ENCODE measurements at places on chromosomes 5 and 9. TPM values are rescaled to one million over a fixed set of nuclear protein-coding genes. Genes with fewer than 3 reads are reported as not detected.

DNA sequence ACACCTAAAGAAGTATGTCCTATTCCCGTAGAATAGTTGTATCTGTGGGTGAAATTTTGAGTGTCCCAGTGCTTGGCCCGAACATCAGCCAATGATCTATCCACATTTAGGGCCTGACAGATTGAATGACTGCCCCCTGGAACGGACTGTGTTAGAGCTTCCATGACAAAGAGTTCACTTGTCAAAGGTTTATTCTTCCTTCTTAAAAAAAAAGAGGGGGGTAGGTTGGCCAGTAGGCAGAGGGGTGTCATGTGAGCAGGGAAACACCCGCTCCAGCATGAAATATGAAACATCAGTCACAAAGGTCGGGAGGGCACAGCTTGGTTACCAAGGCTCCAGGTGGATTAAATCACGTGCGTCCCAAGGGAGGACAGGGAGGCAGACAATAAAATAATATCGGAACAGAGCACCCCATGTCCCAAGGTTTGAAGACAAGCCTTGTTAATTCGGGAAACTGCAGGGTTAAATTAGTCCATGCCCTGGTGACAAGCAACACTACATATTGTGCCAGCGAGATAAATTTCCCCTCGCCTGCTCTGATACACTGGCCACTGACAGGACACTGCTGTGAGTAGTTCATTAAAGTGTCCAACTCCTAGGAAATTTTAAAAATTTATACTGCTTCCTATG lies 401.2 kb downstream of the IRX1 start:
- H3K4me3 ChIP-seq, result no peak overlapping the region
- H3K27me3 ChIP-seq, result no peaks in the 10 kb centered on the region
- no peak for DNase-seq
- H3K4me1 ChIP-seq, result no peaks in the 10 kb centered on the region
- H3K36me3 ChIP-seq, result no peaks in the 10 kb centered on the region

- H3K4me3 ChIP-seq, result no peak overlapping the region
- no peaks in the 10 kb centered on the region for H3K4me1 ChIP-seq
- no peaks in the 10 kb centered on the region for H3K27me3 ChIP-seq
- no peak for DNase-seq
- H3K27ac ChIP-seq, result no peak overlapping the region
Measured at GRCh38 chr9:29822458-29822857, 2249.2 kb upstream of the C9orf72 start.

The SERF1A gene
- total RNA-seq, result 15.1 TPM

The STING1 gene
- total RNA-seq, result 29.4 TPM

DNA sequence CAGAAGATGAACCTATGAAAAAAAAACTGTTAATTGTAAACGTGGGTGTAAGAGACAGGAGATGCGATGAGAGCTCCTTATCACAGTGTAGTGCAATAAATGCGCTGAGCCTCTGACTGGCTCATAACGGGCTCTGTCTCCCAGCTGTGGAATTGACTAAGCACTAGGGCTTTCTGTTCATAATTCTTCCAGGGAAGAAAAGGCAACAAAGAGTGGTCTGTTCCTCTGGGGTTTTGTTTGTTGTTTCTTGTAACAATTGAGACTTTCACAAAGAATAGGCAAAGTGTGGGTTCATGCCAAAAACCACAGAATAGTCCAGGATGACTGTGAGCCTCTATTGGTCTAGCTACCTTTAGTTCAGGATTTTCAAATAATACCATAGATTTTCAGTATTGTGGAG lies 39.4 kb downstream of the UBE2QL1 start:
- H3K27me3 ChIP-seq, result peaks cover 6% of the 10 kb centered on the region
- no peak for DNase-seq
- no peaks in the 10 kb centered on the region for H3K36me3 ChIP-seq
- H3K4me3 ChIP-seq, result no peak overlapping the region

GRCh38 chr5:126878634-126879033 lies 101.7 kb downstream of the LMNB1 start:
- H3K36me3 ChIP-seq, result no peaks in the 10 kb centered on the region
- no peak overlapping the region for H3K27ac ChIP-seq
- no peak for DNase-seq

DNA sequence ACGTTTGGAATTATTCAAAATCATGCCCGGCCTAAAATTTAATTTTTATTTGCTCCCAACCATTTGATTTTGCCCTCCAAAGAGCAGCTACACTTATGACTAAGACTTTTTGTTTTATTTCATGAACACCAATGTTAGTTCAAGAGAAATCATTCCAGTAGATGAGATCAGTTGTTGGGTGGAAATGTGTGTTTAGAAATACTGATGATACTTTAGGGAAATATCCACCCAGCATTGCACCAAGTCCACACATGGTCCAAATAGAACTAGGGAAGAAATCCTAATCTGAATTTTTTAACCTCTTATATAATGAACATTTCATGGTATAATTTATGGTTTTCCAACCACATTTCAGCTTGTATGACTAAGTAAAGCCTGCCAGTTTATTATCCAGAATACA lies 28.3 kb upstream of the GOLPH3 start:
- H3K27ac ChIP-seq, result no peak overlapping the region
- no peaks in the 10 kb centered on the region for H3K27me3 ChIP-seq
- no peaks in the 10 kb centered on the region for H3K36me3 ChIP-seq
- no peaks in the 10 kb centered on the region for H3K4me1 ChIP-seq
- H3K4me3 ChIP-seq, result no peak overlapping the region

DNA sequence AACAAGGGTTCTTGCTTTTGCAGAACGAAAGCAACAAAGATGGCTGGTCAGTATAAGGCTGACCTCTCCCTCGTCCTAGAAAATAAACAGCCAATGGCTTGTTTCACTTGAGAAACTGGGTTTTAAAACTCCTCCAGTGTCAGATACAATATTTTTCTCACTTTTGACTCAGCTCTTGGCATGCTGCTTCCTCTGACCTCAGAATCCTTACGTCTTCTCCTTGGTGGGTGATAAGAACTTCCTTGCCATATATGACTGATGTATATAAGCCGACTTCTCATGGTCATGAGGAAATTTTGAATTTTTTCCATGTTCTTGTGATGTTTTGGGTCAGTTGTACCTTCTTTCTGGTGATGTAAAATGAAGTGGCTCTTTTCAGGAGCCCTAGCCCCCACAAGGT lies 3.8 kb downstream of the ZNF618 start:
- H3K4me1 ChIP-seq, result peaks cover 22% of the 10 kb centered on the region
- no peaks in the 10 kb centered on the region for H3K27me3 ChIP-seq
- no peaks in the 10 kb centered on the region for H3K36me3 ChIP-seq
- DNase-seq, result no peak
- no peak overlapping the region for H3K27ac ChIP-seq

DNA sequence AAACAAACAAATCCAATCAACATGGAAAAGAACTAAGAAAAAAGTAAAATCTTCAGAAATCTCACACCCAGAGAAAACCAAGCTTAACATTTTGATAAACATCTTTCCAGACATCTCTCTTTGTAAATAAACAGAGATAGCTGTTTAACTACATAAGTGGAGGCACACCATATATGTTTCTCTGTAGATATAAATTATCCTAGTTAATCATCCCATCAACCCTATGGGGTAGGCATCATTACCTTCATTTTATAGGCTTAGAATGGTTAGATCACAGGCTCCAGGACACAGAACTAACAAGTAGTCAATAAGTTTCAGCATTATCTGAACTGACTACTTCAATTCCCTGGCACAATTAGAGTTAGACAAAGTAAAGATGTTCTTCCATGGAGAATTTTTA lies 22.4 kb upstream of the NDFIP1 start:
- no peak for DNase-seq
- no peaks in the 10 kb centered on the region for H3K4me1 ChIP-seq
- H3K36me3 ChIP-seq, result no peaks in the 10 kb centered on the region

DNA sequence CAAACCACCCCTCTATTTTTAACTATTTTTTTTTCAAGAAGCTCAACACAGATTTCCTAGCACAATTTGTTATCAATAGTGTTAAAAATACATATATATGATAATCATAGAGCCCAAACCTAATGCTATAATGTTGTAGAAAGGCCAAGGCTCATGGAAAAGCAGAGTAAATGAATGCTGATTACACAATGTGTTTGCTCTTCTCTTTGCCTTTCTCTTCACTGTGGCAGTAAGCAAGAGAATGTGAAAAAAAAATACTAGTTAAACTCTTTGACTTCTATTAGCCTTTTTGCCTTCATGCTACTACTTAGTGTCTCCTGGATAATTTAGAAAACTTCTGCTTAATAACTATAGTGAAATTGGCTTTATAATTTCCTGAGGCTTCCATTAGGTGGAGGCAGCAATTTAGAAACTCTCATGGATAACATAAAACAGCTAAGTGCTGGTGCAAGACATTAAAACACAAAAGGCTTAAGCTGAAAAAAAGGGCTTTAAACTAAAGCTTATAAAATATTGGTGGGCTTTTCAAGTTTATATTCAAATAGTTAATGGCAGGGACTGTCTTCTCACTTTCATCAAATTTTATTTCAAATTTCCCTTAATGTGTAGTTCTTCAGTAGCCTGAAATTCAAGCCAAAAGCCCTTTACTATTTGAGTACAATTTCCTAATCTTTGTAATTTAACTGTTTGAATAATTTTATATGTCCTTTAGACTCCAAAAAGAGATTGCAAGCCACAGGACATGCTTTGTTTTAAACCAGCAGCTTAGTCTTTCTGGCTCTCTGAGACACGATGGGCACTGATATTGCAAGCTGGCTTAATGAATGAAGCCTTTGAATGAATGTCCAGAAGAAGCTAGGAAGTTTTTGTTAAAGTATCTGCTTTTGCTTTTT lies 2031.8 kb upstream of the CDH6 start:
- no peaks in the 10 kb centered on the region for H3K4me1 ChIP-seq
- no peak overlapping the region for H3K27ac ChIP-seq
- no peak overlapping the region for H3K4me3 ChIP-seq
- H3K36me3 ChIP-seq, result no peaks in the 10 kb centered on the region
- no peak for DNase-seq
- H3K27me3 ChIP-seq, result no peaks in the 10 kb centered on the region

The SPINK6 gene
- total RNA-seq, result not detected

- H3K27me3 ChIP-seq, result no peaks in the 10 kb centered on the region
- DNase-seq, result no peak
- no peak overlapping the region for H3K4me3 ChIP-seq
- no peak overlapping the region for H3K27ac ChIP-seq
- peaks cover 7% of the 10 kb centered on the region for H3K4me1 ChIP-seq
Measured at GRCh38 chr5:141945511-141946051, 12.4 kb downstream of the PCDH12 start.

DNA sequence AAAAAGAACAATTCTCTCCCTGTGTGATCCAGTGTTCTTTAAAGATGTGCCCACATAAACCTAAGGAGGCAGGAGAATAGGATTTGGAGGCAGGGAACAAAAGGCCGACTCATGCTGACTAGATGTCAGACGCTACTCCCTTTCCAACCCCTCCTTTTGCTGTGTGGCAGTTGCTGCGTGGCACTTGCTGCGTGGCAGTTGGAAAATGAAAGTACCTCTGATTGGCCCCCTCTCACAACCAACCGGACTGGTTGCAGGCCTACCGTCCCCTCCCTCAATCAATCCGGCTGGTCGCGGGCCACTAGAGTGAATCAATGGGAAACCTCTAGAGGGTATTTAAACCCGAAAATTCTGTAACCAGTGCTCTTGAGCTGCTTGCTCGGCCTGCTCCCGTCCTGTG lies 551.0 kb downstream of the KIF4B start:
- H3K36me3 ChIP-seq, result no peaks in the 10 kb centered on the region
- no peaks in the 10 kb centered on the region for H3K27me3 ChIP-seq
- no peaks in the 10 kb centered on the region for H3K4me1 ChIP-seq
- no peak for DNase-seq

DNA sequence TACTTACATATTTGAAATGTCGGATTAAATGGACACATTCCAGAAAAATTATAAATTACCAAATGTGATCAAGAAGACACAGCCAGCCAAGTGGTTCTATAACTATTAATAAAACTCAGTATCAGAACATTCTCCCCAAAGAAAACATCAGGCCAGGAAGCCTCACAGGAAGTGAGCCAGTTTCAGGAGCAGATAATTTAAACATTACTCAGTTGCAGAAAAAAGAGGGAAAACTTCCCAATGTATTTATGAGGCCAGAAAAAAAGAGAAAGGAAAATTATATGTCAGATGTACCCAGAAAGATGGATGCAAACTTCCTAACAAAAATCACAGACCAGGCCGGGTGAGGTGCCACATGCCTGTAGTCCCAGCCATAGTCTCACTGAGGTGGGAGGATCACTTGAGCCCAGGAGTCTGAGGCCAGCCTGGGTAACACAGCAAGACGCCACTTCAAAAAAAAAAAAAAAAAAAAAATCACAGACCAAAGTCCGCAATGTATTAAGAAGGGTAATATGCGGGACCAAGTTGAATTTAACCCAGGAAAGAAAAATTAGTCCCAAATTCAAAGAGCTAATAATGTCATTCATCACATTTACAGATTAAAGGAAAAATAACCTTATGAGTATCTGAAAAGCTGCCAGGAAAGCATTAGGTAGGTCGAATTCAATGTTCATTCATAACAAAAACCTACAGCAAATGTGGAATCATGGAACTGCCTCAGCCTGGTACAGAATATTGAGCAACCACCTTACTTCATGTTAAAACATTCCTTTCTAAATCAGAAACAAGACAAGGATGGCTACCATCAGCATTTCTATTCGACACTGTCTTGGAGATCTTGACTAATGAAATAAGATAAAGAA lies 37.2 kb upstream of the NRARP start:
- no peak for DNase-seq
- no peaks in the 10 kb centered on the region for H3K36me3 ChIP-seq
- no peaks in the 10 kb centered on the region for H3K4me1 ChIP-seq
- H3K27ac ChIP-seq, result no peak overlapping the region

The TYRP1 gene
- total RNA-seq, result 0.94 TPM

The ASTN2 gene
- 3.4 TPM for total RNA-seq

DNA sequence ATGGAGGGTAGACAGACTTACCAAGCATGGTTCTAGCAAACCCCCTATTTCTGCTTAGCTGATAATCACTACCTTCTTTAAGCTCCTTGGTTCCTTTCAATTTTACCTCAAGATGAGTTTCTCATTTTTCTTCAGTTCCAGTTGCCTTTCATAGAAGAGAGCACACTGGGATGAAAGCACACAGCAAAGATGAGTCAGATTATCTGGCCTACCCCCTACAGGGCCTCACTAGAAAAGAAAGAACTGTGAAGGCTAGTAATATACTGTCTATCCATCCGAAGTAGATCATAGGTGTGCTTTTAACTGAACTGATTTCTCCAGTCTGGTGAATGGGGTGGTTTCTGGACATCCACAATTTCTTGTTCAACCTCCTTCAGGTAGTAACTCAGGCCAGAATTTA lies 122.5 kb downstream of the TRPM3 start:
- no peak overlapping the region for H3K27ac ChIP-seq
- no peak for DNase-seq
- no peaks in the 10 kb centered on the region for H3K36me3 ChIP-seq

DNA sequence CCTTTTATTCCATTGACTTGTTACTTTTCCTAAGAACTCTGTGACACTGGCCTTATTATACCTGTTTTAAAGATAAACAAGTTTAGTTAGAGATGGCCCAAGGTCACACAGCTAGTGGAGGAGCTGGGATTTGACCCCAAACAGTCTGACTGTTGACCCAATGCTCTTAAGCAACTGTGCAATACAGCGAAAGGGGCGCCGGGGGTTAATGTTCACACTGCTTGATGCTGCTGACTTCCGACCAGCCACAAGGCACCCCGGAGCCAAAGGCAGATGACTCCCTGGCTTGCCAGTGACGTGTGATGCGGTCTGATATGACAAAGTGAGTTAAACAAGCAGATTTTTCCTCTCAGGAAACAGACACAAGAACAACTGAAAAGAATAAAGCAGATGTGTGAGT lies 23.9 kb downstream of the PIK3R1 start:
- no peaks in the 10 kb centered on the region for H3K27me3 ChIP-seq
- H3K4me1 ChIP-seq, result peaks cover 70% of the 10 kb centered on the region
- peaks cover 3% of the 10 kb centered on the region for H3K36me3 ChIP-seq
- DNase-seq, result no peak

The ROPN1L gene
- 0.39 TPM for total RNA-seq

Data from A673 (cell line).